ENCODE measurements at places on chromosomes 3 and 15.

GRCh38 chr15:57395292-57395691, 19.0 kb downstream of the CGNL1 start:
- no peak for DNase-seq

DNA sequence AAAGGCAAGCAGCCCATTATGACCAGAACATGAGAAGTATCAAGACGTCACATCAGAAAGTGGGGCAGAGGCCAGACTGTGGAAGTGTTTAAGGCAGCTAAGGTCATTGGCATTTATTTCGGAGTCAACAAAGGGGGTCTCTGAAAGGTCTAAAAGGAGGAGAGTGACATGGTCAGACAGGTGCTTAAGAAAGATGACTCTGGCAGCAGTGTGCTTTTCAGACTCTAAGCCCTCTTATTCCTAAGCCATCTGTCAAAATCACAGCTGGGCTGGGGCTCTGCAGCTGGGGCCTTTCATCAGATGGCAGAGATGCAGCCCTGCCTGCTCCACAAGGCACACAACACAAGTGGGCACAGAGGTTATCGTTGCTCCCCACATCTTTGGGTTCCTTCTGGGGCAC, 14.0 kb downstream of the FBXL22 start:
- DNase-seq = peak; percentile 60

DNA sequence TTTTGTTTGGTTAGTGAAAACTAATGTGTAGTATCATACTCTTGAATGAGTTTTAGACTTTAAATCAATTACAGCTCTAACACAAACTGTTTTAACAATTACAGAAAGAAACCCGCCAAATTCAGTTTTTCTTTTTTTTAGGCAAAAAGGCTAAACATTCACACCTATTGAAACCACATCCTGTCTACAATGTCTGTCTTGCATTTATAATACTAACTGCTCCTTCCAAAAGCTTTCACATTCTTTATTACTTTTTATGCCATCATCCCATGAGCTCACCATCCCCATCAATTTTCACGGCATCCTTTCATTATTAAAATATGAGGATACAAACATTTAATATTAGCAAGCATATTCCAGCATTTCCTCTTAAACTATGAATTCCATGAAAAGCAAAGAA, 593.3 kb downstream of the FOXP1 start:
- DNase-seq = no peak

- no peak for DNase-seq
Observed at GRCh38 chr15:92049290-92049989, 195.9 kb downstream of the SLCO3A1 start.

DNA sequence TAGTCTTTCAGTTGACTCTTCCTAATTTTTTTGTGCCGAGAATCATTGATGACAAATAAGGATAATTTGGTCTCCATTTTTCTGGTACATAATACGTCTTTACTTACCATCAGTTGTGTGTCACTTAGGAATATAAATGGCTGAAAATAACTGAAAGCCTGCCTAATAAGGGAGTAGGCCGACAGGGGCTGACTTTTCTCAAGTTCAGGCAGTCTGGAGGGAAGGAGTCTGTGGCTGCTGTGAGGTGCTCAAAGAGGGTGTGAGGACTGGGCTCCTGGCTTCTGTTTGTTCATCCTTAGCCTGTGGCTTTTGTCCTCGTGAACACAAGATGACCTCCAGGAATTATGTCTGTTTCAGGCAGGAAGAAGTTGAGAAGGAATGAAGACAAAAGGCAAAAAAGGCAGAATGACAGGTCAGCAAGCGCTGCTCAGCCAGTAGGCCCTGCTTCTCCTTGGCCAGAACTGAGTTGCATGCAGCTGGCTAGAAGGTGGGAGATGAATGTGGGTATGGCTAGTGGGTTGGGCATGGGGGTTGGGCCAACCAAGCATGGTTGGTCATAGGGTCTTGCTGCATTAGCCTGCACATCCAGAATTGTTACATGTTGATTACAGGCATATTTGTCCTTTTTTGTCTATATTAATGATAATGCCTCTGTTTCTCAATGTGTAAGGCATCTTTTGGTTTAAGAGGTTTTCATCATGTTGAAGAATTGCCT, 29.2 kb downstream of the IGF1R start:
- no peak for DNase-seq

Data from NCI-H2171 (cell line).